ENCODE measurements at places on chromosomes 13 and 19. TPM values are rescaled to one million over a fixed set of nuclear protein-coding genes. Genes with fewer than 3 reads are reported as not detected.

MADCAM1 gene
- total RNA-seq, result not detected

GRCh38 chr19:1379126-1379905 is 4.4 kb upstream of the NDUFS7 start:
- no peak for DNase-seq

- no peak for DNase-seq
Observed at GRCh38 chr13:39108783-39109182, 70.5 kb downstream of the NHLRC3 start.

RGCC gene
- 7.8 TPM for total RNA-seq

- peak; percentile 37 for DNase-seq
Observed at GRCh38 chr19:33214596-33214995, 11.1 kb downstream of the SLC7A10 start.

Measured in Daoy (cell line).